Stimulated activated CD4-positive, alpha-beta T cell treated with anti-CD3 and anti-CD28 coated beads, Interleukin-1b, Interleukin-23, amount 100 ng/mL, for 1 hour (primary cell): ENCODE measurements at places on chromosomes 7 and 10.

DNA sequence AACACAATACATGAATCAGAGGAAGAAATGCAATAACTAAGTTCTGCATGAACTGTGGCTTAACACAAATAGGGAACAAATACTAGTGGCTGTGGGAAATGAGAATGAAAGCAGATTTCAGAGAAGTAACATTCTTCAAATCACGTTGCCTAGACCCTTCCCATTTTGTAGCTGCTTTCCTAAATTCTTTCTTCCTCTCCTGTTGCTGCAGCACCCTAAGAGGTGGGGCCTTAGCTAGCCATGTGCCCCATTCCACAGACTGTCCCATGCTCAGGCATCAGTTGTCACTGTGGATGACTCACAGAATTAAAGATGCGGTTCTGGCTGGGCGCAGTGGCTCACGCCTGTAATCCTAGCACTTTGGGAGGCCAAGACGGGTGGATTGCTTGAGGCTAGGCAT lies 704.7 kb upstream of the C7orf33 start:
- DNase-seq, result no peak

DNA sequence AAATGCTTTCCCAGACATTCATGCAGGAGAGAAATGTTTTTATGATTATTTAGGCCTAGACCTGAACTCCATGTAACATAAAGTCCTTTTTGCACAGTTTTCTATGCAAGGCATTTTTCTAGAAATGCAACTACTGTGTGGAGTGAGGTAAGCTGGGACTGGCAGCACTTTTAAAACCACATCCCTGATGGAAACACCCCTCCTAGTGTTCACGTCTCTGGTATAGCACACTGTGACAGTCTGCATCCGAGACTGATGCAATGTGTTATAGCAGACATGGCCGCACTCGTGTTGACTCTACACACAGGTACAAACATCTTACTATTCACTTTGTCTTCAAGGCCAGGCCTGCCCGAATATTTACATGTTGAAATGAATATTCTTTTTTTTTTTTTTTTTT lies 19.3 kb upstream of the ERCC6 start:
- no peak for DNase-seq

DNA sequence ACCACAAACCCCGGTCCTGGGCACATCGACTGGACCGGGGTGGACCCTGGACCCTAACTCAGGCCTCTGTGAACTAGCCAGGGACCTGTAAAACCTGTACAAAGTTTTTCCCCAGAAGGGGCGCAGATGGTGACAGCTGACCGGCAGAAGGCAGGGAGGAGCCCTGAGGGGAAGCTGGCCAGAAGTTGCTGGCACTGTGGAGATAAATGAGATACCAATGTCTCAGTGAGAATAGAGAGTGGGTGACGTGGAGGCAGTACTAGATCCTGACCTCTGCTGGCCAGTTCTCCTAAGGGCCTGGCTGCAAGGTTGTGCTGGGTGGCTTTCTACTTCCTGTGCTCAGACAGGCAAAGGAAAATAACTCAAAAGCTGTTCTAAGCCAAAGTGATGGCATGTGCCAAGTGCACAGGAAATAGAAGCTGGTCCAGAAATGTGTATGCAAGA lies 10.6 kb upstream of the TSPAN14 start:
- DNase-seq, result no peak

DNA sequence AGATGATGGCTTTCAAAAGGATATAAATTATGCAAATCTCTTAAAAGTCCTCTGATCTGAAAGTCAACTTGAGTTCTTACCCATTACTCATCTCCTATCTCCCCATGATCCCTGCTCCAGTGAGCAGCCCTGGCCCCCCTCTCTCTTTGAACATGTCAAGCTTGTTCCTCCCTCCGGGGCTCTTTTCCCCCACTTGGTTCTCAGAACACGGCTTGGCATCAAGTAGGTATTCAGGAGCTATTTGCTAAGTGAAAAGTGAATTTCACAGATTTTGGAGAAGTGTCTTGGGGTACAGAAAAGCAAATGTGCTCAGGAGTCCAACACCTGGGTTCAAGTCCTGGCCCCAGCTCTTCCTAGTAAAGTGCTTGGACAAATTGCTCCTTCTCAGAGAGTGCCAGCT lies 98.3 kb upstream of the CTBP2 start:
- DNase-seq, result no peak

GRCh38 chr10:323651-324293 lies 188.5 kb downstream of the ZMYND11 start:
- no peak for DNase-seq

GRCh38 chr10:62893036-62893435 lies 76.9 kb upstream of the EGR2 start:
- no peak for DNase-seq

DNA sequence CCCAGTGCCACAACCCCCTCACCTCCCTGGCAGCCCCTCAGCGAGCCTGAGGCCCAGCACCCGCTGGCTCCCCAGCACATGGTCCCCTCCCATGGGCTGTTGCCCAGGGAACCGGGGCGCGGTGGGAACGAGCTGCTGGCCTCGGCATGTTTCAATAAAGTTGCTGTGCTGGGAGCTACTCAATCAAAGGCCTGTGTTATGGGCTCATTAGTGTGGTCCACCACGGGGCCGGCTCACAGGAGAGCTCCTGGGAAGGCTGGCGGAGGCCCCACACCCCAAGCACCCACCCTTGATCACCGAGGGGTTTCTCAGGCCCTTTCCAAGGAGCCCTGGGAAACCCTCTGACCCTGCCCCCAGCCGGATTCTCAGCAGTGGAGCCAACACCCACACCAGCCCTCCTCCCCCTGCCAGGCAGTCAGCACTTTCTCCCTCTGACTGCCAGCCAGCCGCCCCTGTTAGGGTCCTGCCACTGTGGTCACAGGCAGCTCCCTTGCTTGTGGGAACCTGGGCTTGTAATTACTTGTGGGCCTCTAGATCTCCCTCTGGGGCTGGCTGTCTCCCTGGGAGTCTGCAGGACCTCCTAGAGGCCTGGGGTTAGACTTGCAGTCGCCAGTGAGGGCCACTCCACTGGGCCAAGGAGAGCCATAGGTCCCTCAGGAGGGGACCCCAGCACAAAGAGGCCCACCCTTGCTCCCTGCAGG lies 24.8 kb upstream of the TRIM8 start:
- no peak for DNase-seq

GRCh38 chr10:25818751-25819150 lies 115.3 kb upstream of the MYO3A start:
- no peak for DNase-seq

- no peak for DNase-seq
These were observed 74.6 kb downstream of the CUL1 start for GRCh38 chr7:148773334-148773733.

GRCh38 chr7:35866186-35866585 lies 65.3 kb downstream of the SEPTIN7 start:
- DNase-seq, result no peak

- DNase-seq, result no peak
These were observed 47.0 kb downstream of the THSD7A start for GRCh38 chr7:11784769-11785536.

DNA sequence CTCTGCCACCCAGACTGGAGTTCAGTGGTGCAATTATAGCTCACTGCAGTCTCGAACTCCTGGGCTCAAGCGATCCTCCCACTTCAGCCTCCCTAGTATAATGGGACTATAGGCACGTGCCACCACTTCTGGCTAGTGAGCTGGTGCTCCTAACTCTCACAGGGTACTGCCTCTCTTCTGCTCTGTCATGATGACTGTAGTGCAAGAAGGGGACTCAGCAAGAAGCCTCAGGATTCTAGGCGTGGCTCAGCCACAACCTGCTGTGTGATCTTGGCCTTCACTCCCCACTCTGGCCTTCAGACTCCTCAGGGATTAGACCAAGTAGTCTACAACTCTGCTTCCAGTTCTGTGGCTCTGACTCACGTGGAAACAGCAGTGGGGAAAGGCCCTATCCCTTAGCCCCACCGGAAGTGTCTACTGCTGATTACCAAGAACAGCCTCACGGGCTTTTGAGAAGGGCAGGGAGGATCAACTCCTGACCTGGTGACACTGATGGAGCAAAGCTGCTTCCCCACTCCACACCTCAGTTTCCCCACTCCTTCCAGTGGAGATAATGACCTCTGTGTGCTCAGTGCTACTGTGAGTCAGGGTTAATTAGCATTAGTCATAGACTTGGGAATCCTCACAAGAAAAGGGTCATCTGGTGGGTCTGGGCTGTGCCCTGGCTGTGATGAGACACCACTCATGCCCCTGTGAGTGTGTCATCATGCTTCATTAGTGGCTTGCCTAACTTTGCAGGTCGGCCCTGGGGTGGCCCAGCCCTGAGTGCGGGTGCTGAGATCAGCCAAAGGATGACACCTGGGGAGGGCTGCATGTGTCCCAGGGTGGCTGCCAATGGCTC lies 41.1 kb downstream of the ZC3HC1 start:
- no peak for DNase-seq

GRCh38 chr10:71347587-71348395 lies 28.7 kb downstream of the SLC29A3 start:
- DNase-seq, result no peak

DNA sequence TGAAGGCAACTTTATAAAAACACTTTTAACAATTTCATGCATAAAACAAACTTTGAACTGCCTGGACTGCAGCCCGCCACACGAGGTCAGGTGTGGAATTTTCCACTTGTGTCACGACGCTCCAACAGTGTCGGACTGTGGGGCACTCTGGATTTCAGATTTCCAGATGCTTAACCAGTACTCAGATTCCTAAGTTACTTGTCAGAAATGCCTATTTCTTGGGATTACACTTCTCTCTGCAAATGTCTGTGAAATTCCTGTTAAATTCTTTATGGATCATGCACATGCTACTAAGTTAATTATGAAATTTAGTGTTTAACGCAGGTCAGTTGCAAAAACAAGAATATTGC lies 473 bp upstream of the GPER1 start:
- no peak for DNase-seq

DNA sequence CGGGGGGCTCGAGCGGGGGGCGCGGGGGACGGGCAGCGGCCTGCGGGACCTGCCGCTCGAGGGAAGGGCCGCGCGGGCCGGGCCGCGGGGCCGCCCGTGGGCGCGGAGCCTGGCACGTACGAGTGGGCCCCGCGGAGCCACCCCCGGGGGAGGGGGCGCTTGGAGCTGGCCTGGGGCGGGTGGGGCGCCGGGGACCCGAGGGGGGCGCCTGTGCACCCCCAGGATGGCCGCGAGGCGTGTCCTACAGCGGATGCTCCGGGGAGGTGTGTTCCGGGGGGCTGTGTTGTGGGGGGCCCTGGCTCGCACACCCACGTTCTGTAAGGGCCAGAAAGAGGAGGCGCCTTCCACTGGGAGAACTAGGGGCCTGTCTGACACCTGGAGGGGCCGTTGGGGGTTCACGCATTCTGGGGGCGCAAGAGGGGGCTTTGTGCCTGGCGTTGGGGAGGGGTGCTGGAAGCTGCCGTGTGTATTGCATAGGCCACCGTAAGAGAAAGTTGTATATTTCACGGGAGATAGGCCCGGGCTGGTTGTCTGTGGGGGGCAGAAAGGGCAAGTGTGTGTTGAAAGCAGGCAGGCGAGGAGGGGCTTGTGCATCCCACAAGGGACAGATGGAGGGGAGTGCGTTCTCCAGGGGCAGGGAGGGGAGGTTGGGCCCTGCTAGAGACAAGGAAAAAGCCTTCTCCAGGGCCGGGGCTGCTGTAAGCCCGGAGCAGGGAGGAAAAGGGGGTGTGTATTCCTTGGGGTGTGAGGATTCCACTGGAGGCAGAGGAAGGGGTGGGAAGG lies 663 bp downstream of the VPS37D start:
- no peak for DNase-seq

GRCh38 chr7:157554393-157555238 lies 217.8 kb downstream of the DNAJB6 start:
- DNase-seq, result no peak

GRCh38 chr10:6889718-6890117 lies 309.6 kb upstream of the PRKCQ start:
- no peak for DNase-seq

DNA sequence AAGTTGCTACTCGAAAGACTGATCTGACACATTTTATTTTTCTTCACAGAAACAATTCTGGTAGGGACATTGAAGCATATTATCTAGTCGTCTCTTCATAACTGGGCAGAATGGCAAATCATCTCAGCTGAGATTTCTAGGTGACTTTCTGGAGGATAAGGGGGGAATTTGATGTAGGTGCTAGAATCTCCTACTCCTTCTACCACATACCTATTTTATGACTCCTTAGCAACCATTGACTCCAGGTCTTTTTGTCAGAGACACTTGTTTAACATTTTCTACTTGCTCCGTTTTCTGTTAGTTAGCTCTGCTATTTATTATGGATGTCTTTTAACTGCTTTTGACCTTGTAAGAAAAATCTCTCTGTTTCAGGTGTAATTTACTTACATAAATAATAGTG lies 380.9 kb upstream of the SEMA3C start:
- DNase-seq, result no peak

DNA sequence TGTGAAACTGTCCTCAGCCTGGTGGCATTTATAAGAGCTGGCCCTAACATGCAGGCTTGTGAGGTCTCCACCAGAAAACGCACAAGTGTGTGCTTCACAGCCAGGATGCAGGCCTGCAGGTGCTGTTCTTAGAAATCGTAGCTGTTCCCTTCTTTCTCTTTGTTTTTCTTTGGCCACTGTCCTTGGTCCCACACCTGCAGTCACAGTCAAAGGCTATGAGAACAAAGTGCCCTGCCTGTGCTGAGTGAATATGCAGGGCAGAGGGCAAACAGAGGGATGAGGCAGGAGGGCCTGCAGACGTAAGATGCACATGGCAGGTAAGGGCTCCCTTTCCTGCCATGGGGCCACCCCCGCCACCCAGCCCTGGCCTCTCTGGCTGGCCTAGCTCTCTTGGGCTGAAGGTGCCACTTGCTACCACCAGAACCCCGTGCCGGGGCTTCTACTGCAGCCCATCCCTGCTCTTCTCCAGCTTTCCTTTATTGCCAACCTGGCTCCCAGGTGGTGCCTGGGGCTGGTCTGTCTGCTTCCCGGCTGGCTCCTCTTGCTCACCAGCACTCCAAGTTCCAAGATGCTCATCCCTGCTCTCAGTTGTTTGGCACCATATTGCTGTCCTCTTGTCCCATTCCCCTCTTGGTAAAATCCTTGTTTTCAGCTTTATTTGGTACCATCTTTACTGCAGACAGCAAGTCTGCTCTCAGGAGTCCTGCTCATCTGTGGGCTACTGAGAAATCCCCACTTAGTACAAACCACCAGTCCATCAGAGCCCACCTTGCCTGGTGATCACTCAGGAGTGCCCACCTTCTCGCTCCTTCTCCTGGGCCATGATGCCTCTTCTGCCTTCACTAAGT lies 308.1 kb upstream of the ZMIZ1 start:
- DNase-seq, result no peak

- DNase-seq, result no peak
These were observed 64.9 kb upstream of the FZD8 start for GRCh38 chr10:35706959-35707358.

DNA sequence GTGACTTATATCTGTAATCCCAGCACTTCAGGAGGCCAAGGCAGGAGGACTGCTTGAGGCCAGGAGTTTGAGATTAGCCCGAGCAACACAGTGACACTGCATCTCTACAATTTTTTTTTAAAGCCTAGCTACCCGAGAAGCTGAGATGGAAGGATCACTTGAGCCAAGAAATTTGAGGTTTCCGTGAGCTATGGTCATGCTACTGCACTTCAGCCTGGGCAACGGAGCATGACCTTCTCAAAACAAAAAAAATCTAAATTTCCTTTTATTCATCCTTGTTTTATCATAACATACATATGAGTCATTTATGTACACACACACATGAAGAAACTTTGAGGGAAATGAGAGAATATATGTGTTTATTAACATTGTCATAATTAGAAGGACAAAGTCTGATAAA lies 277.5 kb upstream of the MAGI2 start:
- DNase-seq, result no peak

- no peak for DNase-seq
These were observed 94.1 kb upstream of the KLF6 start for GRCh38 chr10:3879073-3879472.
